ENCODE measurements at places on chromosomes 2 and 18.

GRCh38 chr2:178914259-178914849 lies 107.1 kb upstream of the TTN start:
- peak; percentile 52 for DNase-seq

DNA sequence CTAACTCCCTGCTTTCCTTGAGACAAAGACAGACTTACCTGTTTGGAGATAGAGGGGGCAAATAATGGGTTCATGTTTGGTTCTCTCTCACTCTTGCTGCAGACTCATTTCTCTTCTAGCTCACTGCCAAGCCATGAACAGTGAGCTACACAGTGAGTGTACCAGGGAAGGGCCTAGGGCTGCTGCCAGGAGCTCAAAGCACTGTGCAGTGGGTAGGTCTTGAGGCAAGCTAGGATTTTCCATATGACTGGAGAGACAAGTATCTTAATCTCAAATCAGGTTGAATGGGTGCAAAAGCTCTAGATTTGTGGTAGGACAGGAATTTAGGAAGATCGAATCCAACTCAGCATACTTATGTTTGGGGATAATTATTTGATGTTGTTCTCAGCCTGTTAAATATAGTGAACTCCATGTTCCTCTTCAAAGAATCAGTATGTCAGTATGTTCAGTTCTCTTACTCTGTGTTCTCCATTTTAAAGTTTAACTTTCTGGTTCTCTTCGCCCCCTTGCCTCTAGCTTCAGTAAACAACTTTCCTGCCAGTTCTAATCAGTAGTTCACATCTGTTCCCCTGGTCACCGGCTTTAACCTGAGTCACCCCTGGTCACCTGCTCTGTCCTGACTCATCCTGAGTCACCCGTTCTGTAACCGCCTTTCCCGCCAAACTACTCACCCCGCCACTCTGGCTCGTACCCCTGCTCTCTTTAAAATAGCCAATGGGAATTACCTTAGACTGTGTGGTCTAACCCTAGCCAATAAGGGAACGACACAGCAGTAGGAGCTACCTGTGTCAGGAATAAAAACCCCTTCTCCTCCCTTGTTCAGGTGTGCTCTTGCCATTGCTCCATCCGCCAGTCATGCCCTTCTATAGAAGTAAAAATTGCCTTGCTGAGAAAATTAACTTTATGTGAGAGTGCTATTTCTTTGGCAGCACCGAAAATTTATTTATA lies 21.9 kb downstream of the SLC25A52 start:
- no peak for DNase-seq

DNA sequence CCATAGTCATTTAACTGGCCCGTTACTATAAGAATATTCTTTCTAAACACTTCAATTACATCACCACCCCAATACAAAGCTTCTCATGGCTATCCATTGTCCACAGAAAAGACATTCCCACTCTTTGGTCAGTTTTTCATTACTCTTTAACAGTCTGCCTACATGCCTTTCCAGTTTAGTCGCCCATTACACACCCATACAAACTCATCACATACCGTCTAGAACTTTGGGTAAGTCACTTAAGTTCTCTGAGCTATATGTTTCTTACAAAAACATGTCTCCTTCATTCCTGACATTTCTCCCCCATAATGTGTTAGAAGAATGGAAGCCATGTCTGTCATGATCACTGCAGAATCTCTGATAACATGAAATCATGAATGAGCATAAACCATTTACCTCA lies 108.2 kb upstream of the STK17B start:
- DNase-seq: no peak

DNA sequence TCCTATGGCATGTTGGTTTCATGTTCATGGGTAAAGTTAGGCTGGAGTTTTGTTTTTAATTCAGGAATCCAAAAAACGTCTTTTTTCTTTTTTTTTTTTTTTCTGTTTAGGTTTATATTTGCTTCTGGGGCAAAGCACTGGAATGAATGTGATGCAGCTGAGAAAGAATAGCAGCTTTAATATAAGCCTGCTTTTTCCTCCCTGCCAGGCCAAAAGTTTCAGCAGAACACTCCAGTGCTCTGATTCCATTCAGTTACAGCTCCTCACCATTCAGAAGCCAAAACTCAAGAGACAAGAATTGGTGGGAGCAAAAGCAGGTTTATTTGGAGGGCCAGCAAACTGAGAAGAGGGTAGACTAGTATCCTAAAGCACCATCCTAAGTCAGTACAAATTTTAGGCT lies 102.7 kb upstream of the PELI1 start:
- DNase-seq: no peak

GRCh38 chr2:187527262-187527661 lies 27.0 kb downstream of the TFPI start:
- no peak for DNase-seq

- DNase-seq: no peak
These were observed 41.0 kb upstream of the IGFBP5 start for GRCh38 chr2:216736326-216736725.

- no peak for DNase-seq
These were observed 57.8 kb upstream of the CHN1 start for GRCh38 chr2:175062787-175063585.

DNA sequence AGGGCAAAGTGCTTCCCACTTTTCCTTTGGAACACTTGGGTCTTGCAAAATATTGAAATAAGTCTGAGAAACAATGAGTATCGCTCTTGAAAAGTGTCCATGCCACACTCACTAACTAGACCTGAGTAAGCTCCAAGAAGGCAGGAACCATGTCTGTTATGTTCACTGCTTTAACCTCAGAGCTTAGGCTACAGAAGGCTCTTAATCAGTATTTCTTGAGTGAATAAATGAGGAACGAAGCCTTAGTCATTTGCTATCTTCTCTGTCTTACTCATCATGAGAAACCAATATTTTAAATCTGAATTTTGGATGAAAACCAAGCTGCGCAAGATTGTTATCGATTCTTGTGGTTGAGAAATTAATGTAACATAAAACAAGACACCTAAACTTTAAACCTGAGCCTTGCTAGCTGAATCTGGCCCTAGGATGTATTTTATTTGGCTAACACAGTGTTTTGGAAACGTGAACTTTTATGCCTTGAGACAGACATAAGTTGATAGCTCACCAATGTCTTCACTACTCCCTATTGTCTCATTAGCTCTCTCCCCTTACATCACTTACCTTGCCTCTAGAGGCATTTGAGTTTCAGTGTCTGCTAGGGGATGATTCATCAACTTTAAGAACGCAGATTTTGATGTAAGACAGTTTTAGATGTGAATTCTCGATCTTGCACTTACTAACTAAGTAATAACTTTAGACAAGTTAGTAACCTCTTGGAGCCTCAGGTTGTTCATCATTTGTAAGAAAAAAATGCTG lies 392.8 kb upstream of the MEIS1 start:
- DNase-seq: no peak

DNA sequence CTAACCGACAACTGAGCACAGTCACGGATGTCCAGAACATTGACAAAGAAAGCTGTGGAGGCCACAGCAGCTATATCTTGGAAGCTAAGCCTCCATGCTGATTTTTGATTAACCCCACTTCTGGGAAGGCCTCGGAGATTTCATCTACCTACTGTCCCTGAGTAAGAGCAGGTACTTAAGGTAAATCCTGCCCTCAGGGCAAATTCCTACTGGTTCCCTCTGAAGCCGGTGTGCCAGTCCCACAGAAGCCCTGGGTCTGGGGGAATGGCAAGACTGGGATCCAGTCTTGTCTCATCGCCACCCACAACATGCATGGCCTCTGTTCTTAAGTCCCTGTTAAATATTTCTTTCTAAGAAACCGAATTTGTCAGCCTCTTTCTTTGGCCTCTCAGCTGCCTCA lies 18.7 kb downstream of the PER2 start:
- DNase-seq: no peak

GRCh38 chr2:177164584-177165052 lies 48.0 kb upstream of the HNRNPA3 start:
- peak; percentile 49 for DNase-seq

DNA sequence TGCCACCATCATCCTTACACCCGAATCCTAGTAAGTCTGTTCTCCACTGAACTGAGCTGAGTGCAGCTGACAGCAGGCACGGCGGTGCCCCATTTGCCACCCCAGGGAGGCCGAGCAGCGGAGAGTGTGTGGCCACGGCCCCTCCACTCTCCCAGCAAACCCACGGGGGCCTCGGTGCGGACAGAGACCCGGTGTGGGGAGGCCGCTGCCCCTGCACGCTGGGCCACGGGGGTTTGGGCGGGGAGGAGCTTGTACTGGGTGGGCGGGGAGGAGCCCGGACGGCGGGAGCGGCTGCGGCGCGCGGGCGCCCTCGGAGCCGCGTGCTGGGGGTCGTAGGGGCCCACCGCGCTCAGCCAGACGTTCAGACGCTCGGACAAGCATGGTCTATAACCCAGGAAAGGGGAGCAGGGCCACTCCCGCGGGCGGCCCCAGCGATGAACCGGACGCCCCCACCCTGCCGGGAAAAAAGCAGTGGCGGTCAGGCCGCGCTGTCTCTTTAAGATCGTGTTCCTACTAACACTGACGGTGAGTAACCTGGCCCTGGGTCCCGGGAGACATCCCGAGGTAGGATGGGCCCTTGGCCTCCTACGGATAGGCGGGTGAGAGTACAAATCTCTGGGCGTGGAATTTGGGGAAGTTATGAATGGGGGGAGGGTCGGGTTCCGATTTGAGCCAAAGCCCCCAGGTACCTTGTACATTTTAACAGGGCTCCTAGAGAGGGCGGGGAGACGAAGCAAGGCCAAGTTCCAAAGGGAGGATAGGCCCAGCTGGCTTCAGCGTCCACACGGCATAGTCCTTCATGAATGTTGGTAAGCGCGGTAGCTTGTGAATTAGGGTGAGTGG lies at the start of gene ITPRIPL1:
ITPRIPL1 (plus strand) TSS at position 277 of the 843 bp plus-strand sequence; CDS start at position 800, 523 bp downstream.
- no peak for DNase-seq

- no peak for DNase-seq
These were observed 1243.1 kb upstream of the NXPH2 start for GRCh38 chr2:140023291-140023690.

- DNase-seq: no peak
These were observed 157.6 kb downstream of the LPIN1 start for GRCh38 chr2:11904029-11904428.

DNA sequence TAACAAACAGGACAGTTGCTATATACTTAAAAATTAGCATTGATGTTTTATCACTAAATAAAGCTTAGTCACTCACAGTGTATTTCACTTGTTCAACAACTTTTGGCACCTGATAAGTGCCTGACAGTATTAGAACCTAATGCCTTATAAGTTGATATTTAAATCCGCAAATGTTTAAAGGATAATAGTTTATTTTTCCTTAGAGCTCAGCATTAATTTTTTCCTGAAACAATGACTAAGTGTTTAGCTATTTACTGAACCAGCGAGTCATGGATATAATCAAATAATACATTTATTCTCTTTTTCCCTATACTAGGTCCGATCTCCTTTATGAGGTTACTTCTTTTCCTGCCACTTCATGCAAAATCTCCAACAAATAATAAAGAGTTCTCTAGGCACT lies 146.0 kb upstream of the PGAP1 start:
- no peak for DNase-seq

GRCh38 chr2:146873056-146873455 lies 971.8 kb upstream of the ACVR2A start:
- no peak for DNase-seq

DNA sequence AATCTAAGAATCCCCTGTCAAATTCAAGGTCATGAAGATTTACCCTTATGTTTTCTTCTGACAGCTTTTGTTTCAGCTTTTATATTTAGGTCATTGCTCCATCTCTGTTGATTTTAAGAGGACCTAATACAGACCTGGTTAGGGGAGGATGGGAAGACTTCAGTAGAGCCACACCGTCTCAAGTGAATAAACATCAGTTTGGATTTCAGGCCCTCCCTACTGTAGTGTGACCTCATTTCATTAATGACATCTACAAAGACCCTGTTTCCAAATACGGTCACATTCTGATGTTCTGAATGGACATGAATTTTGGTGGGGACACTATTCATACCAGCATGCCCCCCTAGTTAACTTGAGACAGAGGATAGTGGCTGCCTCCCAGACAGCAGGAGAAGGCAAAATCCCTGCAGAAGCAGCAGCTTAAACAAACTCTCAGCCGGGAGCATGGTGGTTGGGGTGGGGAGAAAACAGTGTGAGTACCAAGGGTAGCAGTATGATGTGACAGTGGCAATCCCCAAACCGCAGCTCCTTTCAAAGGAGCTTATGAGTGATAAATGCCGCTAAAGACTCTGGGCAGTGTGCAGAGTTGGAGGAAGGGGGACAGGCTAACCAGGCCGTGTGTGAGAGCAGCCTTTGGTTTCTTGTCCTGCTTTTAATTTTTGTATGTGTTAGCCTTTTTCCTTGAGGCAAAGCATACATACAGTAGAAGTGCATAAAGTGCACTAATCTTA lies 65.9 kb upstream of the TNP1 start:
- DNase-seq: no peak

DNA sequence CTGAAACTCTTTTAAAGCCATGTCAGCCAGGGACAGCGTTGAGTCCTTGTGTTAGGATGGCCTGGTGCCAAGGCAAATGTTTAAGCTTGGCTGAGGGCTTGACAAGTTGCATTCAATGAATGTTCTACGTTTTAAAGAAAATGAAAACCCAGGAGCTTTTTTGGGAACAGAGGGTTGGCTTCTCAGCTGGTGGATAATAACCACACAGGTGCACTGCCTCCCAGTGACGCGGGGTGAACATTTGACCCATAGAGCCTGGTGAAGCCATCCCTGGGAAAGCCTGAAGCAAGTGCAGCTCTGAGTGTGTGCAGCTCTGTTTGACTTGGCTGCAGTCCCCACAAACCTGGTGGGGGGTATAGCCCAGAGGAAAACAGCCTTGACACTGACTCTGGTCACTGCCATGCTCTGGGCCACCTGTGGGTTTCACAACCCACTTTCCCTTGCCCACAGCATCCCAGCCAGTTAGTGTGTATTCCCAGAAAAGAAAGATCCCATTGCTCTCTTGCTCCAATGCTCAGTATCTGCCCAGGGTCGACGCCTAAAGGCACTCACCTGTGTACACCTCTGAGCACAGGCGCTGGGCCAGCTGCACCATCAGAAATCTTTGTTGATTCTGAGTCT lies 874.9 kb downstream of the RNF144A start:
- no peak for DNase-seq

DNA sequence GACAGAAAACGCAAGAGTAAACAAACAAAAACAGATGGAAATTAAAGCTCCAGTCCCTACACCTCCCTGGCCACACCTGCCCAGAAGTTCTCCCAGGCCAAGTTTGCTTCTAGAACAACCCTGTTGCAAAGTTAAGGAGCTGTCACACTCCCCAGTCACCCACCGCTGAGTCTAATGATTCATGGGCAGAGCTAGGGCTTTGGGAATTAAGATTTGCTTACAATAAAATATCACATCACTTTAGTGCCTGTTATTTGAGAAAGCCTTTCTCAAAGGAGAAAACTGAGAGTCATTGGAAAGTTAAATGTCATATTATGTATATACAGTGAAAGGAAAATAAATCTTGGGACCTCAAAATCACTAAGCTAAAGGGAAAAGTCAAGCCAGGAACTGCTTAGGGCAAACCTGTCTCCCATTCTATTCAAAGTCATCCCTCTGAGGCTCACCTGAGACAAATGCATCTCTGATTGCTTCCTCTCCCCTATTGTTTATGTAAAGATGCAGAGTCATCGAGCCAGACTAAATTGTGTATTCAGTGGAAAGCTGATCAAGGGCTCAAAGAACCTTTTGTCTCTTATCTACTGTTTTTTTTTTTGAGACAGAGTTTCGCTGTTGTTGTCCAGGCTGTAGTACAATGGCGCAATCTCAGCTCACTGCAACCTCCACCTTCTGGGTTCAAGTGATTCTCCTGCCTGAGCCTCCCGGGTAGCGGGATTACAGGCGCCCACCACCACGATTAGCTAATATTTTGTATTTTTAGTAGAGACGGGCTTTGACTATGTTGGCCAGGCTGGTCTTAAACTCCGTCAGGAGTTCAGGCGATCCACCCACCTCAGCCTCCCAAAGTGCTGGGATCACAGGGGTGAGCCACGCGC lies 2.8 kb downstream of the CRYGB start:
- no peak for DNase-seq

- no peak for DNase-seq
These were observed 195.5 kb upstream of the EPAS1 start for GRCh38 chr2:46101557-46102220.

Measured in T-helper 2 cell (primary cell).